ENCODE measurements at places on chromosomes 11 and 22.

DNA sequence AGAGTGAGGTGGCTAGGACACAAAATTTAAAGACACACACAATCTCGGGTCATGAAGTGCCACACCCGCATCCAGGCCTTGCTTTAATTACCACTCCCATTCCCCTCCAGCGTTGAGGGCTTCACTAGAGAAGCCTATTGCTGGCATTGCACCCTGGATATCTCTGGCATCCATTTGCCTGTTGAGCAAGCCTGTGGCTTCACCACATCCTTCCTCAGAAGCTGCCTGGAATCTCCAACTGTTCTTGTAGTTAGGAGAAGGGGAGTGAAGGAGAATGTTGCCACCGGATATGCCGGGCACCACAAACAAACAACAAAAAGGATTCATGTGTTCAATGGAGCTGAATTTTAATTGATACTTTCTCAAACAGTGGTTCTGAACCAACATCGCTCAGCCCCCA lies 34.4 kb upstream of the RCN1 start:
- peak; percentile 34 for DNase-seq

DNA sequence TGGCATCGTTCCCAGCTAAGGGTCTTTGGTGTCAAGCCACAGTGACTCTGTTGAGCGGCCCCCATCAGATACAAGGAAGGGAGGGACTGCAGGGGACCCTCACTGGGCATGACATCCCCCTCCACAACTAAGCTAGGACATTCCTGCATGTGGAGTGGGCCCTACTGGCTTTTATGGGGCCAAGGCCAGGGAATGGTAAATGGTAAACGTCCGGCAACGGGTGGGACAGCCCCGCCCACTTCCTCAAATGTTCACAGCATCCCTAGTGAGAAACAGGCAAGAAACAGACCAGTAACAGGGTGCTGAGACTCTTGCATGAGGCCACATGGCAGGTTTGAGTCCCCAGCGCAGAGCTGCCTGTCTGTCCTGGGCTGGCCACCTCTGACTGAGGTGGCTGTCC lies 4.4 kb downstream of the TMPRSS6 start:
- DNase-seq: no peak

DNA sequence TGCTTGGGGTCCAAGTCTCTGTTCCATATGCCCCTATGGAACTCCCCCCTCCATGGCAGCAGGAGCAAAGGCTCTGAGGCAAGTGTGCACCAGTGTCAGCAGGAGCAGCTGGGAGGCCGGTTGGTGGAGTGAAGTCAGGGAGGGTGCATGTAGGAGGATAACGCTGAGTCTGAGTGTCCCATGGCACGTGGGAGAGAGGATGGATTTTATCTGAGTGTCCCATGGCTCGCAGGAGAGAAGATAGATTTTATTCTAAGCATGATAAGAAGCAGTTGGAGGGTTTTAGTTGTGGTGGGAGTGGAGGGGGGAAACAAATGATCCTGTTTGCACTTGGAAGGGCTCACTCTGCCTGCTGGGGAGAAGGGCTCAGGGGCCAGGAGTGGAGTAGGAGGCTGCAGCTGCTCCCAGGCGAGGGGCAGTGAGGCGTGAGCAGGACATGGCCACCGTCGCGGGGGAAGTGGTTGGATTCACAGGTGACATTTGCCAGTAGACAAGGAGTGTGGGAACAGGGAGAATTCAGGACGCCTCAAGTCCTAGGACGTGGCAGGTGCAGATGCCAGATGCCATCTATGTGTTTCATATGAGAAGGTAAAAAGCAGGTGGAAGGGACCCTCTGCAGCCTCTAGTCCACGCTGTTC lies 33.6 kb upstream of the PARVG start:
- no peak for DNase-seq

GRCh38 chr22:29031227-29032011 lies 30.2 kb downstream of the C22orf31 start:
- peak; percentile 80 for DNase-seq

GRCh38 chr11:91926965-91927364 lies 297.7 kb upstream of the FAT3 start:
- DNase-seq: peak; percentile 38

- DNase-seq: no peak
Observed at GRCh38 chr11:96969251-96969650, 579.4 kb downstream of the JRKL start.

DNA sequence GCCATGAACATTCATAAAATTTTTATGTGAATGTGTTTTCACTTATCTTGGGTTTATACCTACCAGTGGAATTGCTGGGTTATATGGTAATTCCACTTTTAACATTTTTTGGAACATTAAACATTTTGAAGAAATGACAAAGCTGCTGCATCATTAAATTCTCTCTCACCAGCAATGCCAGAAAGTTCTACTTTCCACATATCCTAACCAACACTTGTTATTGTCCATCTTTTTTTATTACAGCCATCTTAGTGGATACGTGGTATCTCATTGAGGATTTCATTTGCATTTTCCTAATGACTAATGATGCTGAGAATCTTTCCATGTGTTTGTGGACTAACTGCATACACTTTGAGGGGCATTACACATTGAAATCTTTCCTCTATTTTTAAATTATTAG lies 122.6 kb downstream of the SIK3 start:
- DNase-seq: no peak

DNA sequence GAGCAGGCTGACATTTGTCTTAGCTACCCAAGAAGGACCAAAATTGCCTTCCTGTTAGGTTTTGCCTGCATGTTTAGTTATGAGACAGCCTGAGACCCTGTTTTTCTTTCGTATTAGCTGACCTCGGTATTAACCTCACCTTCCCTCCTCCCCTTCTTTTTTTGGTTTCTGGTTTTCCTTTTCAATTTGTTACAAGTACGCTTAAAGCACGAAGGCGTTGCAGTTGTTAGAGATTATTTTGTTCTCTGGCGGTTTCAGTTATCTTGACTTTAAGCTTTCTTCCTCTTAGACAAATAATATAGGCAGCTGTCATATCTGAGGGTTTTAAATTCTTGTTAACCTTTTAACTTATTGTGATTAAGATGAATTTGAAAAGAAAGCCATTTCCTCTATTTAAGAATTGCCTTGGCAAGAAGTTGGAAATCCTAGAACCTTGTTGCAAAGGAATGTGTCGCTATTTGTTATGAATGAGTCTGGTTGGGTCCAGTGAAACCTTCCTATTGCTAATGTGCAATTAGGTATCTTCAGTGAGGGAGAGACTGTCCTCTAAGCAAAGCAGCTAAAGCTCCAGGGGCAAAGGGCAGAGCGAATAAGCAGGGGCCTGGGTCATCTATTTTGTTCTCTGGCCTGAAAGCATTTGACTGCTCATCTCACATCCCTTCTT lies 45.7 kb downstream of the PACS1 start:
- no peak for DNase-seq

DNA sequence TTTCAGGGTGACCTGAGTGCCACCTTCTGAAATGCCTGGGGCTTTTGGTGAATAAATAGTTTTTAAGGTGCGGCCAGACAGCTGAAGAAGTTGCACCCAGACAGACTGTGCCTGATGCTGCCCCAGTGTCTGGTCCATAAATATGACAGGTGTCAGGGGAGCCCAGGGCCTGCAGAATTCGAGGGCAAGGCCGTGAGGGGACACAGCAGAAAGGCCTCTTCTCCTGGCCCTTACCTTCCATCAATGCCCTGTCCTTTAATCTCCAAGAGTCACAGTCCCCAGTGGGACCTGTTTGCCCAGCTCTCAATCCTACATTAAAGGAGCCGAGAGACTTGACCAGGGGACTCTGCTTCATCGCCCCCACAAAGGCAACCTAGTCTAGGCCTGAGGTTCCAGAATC lies 45.7 kb downstream of the NAT10 start:
- DNase-seq: no peak

DNA sequence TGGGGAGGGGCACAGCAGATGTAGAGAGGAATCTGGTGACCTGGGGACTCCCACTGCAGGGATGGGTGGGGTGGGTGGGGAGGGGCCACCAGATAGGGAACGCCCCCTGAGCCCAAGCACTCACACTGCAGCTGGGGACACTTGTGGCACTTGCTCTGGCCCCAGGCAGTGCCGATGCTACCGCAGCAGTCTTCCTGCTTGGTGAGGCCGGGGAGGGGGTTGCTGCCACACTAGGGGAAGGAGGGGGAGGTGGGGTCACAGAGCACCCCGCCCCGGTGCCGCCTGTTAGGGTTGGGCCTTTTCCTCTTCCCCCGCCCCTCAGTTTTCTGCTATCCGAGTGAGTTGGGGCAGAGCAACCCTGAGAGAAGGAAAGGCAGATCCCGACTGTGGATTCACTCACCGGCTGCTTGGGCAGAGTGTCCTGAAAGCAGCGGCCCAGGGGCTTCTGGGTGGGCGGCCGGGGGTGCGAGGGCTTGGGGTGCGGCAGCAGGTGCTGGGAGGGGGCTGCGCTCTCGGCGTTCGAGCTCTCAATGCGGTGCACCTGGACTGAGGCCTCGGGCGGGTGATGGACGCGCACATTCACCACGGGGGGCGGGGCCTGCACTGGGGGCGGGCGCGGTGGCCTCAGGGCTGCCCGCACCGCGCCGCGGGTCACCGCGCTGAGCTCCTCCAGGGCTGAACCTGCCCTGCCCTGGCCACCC lies 4.7 kb downstream of the LTBP3 start:
- no peak for DNase-seq
